ENCODE measurements at places on chromosomes 11 and 22.

GRCh38 chr11:7572001-7572712, 58.4 kb downstream of the PPFIBP2 start:
- H3K4me3 ChIP-seq, result no peak overlapping the region
- DNase-seq, result no peak
- no peaks in the 10 kb centered on the region for H3K36me3 ChIP-seq
- no peaks in the 10 kb centered on the region for H3K27me3 ChIP-seq
- H3K27ac ChIP-seq, result no peak overlapping the region

- no peak overlapping the region for H3K4me3 ChIP-seq
- H3K4me1 ChIP-seq, result no peaks in the 10 kb centered on the region
- no peak for DNase-seq
- H3K36me3 ChIP-seq, result peaks cover 34% of the 10 kb centered on the region
- no peak overlapping the region for H3K27ac ChIP-seq
These were observed 53.6 kb downstream of the DDX10 start for GRCh38 chr11:108718466-108718865.

GRCh38 chr11:105144887-105145286, 5.3 kb upstream of the CARD18 start:
- H3K4me1 ChIP-seq, result no peaks in the 10 kb centered on the region
- no peak for DNase-seq
- no peak overlapping the region for H3K27ac ChIP-seq
- H3K4me3 ChIP-seq, result no peak overlapping the region
- no peaks in the 10 kb centered on the region for H3K27me3 ChIP-seq

DNA sequence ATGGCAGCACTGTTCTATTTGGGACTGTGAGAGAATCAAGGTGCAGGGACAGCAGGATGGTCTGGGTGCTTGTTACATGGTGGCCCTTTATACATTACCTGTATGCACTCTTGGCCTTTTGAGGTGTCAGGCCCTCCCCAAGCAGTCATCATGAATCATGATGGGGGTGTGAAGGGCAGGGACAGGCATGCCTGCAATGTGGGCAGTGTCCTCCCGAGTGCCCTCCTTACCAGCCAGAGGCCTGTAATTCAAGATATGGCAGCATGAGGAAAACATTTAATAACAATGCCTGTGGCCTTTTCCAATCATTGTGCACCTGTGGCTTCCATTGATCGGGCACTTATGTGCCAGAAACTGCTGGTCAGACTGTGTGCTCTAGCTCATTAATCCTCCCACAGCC, 25.5 kb upstream of the CYP2D6 start:
- H3K27ac ChIP-seq, result no peak overlapping the region
- no peak overlapping the region for H3K4me3 ChIP-seq
- peaks cover 3% of the 10 kb centered on the region for H3K4me1 ChIP-seq
- peaks cover 64% of the 10 kb centered on the region for H3K36me3 ChIP-seq
- no peak for DNase-seq

- no peak overlapping the region for H3K4me3 ChIP-seq
- no peak overlapping the region for H3K27ac ChIP-seq
- no peaks in the 10 kb centered on the region for H3K36me3 ChIP-seq
- H3K27me3 ChIP-seq, result no peaks in the 10 kb centered on the region
These were observed 4.8 kb downstream of the SLC35E4 start for GRCh38 chr22:30640361-30640760.

- no peak overlapping the region for H3K27ac ChIP-seq
- H3K36me3 ChIP-seq, result no peaks in the 10 kb centered on the region
- no peak for DNase-seq
- H3K27me3 ChIP-seq, result no peaks in the 10 kb centered on the region
- no peak overlapping the region for H3K4me3 ChIP-seq
These were observed 222.5 kb upstream of the KIRREL3 start for GRCh38 chr11:127223026-127223425.
